ENCODE measurements at places on chromosomes 13 and 19. TPM values are rescaled to one million over a fixed set of nuclear protein-coding genes. Genes with fewer than 3 reads are reported as not detected.

DNA sequence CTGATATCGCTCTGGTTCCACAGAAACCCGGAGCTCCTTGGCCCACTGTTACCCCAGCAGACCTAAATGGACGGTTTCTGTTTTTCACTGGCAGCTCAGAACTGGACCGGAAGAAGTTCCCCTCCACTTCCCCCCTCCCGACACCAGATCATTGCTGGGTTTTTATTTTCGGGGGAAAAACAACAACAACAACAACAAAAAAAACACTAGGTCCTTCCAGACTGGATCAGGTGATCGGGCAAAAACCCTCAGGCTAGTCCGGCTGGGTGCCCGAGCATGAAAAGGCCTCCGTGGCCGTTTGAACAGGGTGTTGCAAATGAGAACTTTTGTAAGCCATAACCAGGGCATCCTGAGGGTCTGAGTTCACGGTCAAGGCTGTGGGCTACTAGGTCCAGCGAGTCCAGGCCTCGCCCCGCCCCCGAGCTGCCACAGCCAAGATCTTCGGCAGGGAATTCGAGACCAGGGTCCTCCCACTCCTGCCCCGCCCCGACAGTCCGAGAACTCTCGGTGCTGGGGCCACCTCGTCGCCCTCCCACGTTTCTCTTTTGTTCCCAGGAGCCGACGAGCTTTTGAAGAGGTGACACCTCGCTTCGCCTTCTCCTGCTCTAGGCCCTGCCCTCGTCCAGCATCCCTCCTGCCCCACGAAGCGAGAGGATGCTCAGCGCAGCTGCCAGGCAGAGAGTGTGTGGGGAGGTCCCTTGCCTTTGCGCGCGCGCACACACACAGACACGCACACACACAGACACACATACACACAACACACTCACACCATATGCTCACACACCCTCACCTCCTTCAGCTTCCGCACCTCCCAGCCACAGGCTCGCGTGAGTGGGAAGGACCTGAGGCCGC, 8.8 kb downstream of the ZIC2 start:
- no peak for DNase-seq
- H3K36me3 ChIP-seq = no peaks in the 10 kb centered on the region
- no peak overlapping the region for H3K27ac ChIP-seq
- H3K27me3 ChIP-seq = peaks cover 99% of the 10 kb centered on the region

GRCh38 chr13:26663791-26664190, 96.8 kb downstream of the GPR12 start:
- H3K36me3 ChIP-seq = no peaks in the 10 kb centered on the region
- H3K27me3 ChIP-seq = no peaks in the 10 kb centered on the region
- no peak for DNase-seq
- H3K4me1 ChIP-seq = no peaks in the 10 kb centered on the region
- H3K27ac ChIP-seq = no peak overlapping the region

DNA sequence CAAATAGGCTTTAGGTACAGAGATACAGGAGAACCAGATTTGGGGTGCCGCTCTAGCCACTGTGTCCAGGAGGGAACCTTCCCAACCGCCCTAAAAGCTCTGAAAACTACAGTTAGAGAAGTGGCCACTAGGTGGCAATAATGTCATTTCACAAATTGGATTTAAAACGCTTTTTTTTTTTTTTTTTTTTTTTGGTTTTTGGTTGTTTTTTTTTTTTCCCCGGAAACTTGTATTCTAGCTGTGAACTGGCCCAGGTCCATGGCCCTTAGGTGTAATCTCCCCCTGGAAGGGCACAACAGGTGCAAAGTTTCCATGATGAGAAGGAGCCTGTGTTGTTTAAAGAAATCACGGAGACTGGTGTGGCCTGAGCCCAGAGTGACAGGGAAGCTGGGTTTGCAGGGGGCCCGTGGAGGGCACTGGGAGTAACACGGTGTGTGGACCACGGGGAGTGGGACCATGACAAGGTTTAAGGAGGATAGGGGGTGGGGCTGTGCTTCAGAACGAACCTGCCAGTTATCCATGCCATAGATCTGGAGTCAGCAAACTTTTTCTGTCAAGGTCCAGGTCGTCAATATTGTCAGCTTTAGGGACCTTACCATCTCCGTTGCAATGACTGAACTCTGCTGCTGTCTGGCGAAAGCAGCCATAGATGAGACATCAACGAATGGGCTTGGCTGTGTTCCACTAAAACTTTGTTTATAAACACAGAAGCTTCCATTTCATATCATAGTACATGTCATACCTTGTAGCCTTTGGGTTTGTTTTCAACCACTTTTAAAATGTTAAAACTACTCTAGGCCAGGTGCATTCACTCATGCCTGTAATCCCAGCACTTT, 10.1 kb downstream of the OR1I1 start:
- H3K36me3 ChIP-seq = no peaks in the 10 kb centered on the region
- H3K27ac ChIP-seq = no peak overlapping the region
- H3K4me3 ChIP-seq = no peak overlapping the region
- no peak for DNase-seq

DNA sequence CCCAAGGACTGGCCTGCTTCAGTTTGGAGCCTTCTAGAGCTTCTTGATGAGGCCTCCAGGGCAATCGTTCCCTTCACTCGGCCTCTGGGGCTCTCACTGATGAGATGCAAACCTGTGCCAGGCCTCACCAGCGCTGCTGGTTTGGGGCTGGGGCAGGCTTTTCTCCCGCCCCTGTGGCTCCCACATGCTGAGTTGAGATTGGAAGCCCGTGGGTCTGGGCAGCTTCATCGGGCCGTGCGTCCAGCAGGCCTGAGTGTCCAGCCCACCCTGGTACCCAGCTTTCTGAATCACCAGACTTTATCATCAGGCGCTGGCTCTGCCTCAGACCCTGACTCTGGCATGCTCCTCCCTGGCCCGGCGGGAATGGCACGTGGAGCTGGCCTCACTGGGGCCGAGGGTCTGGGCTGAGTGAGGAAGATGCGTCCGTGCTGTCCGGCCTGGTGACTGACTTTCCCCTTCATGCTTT, 4.3 kb downstream of the CALM3 start:
- no peak overlapping the region for H3K27ac ChIP-seq
- no peaks in the 10 kb centered on the region for H3K27me3 ChIP-seq
- peaks cover 49% of the 10 kb centered on the region for H3K36me3 ChIP-seq
- H3K4me1 ChIP-seq = peaks cover 25% of the 10 kb centered on the region

- no peaks in the 10 kb centered on the region for H3K4me1 ChIP-seq
- H3K4me3 ChIP-seq = no peak overlapping the region
- H3K36me3 ChIP-seq = no peaks in the 10 kb centered on the region
- no peaks in the 10 kb centered on the region for H3K27me3 ChIP-seq
- no peak for DNase-seq
These were observed 62.8 kb downstream of the EFNB2 start for GRCh38 chr13:106472621-106473020.

- peak overlapping the region; percentile 97 for H3K4me3 ChIP-seq
- peaks cover 38% of the 10 kb centered on the region for H3K4me1 ChIP-seq
- H3K27me3 ChIP-seq = no peaks in the 10 kb centered on the region
- DNase-seq = peak; percentile 55
- peak overlapping the region; percentile 89 for H3K27ac ChIP-seq
These were observed 1.8 kb downstream of the GADD45B start for GRCh38 chr19:2477732-2478191.

- H3K4me1 ChIP-seq = no peaks in the 10 kb centered on the region
- H3K27me3 ChIP-seq = no peaks in the 10 kb centered on the region
- H3K36me3 ChIP-seq = no peaks in the 10 kb centered on the region
These were observed 472.7 kb downstream of the RFC3 start for GRCh38 chr13:34290661-34291060.

DNA sequence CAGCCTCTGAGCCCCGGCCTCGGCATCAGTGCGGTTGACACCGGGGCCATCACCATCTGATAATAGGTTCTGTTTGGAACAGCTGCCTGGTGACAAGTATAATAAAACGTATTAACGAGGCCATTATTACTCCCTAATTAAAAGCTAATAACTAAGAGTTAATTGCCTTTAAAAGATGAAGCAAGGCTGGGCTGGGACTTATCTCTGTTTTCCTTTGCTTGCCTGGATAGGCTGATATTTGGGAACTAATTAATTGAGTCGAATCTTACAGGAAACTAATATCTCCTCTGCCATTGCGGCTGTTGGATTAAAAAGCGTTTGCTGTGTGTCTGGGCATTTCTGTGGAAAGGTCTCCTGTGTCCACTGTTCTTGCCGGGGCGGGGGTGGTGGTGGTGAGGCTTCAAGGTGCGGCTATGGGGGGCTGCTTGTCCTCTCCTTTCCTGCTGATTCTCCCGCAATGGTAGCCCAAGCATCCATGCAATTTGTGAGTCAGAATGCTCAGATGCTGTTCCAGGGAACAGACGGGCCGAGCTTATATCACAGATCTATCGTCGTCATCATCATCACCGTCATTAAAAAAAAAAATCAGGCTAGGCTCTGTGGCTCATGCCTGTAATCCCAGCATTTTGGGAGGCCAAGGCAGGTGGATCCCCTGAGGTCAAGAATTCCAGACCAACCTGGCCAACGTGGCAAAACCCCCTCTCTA, 162.7 kb downstream of the PTPRS start:
- no peaks in the 10 kb centered on the region for H3K36me3 ChIP-seq
- DNase-seq = no peak
- no peaks in the 10 kb centered on the region for H3K4me1 ChIP-seq
- no peak overlapping the region for H3K4me3 ChIP-seq

DNA sequence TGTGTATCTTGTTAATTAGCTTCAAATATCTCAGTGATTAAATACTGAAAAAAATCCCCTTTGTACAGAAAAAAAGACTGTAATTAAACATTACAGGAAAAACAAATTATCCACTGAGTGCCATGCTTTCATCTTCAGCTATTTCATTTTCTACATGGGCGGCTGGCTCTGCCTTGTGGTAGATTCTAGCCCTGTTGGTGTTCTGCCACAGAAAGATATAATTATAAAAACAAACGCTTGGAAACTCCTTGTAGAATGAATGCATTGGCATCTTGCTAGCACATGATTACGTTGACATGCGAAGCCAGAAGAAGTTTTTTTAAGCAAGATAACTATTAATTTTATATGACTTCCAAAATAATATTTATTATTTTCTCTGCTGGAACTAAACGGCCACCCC, 496.8 kb downstream of the MYO16 start:
- no peak overlapping the region for H3K27ac ChIP-seq
- H3K36me3 ChIP-seq = no peaks in the 10 kb centered on the region
- no peaks in the 10 kb centered on the region for H3K27me3 ChIP-seq
- H3K4me3 ChIP-seq = no peak overlapping the region
- no peak for DNase-seq

- no peaks in the 10 kb centered on the region for H3K4me1 ChIP-seq
- no peak overlapping the region for H3K4me3 ChIP-seq
- H3K27me3 ChIP-seq = no peaks in the 10 kb centered on the region
- no peak for DNase-seq
These were observed 199.7 kb upstream of the TSHZ3 start for GRCh38 chr19:31548941-31549340.

DNA sequence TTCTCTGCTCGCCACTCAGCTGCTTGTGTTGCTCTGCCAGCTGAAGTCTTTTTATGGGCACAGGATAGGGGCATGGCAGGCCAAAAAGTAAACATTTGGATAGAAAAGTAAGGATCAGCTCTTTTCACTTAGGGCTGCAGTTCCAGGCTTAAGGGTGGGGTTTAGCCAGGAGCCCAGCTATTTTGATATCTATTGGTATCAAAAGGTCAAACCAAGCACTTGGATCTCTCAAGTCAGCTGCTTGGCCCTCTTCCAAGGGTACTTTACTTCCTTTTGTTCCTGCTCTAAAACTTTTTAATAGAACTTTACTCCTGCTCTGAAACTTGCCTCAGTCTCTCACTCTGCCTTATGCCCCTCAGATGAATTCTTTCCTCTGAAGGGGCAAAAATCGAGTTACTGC, 55.7 kb upstream of the ABCC4 start:
- no peak overlapping the region for H3K27ac ChIP-seq
- H3K4me1 ChIP-seq = peaks cover 14% of the 10 kb centered on the region
- no peak overlapping the region for H3K4me3 ChIP-seq
- no peak for DNase-seq
- H3K36me3 ChIP-seq = no peaks in the 10 kb centered on the region

DNA sequence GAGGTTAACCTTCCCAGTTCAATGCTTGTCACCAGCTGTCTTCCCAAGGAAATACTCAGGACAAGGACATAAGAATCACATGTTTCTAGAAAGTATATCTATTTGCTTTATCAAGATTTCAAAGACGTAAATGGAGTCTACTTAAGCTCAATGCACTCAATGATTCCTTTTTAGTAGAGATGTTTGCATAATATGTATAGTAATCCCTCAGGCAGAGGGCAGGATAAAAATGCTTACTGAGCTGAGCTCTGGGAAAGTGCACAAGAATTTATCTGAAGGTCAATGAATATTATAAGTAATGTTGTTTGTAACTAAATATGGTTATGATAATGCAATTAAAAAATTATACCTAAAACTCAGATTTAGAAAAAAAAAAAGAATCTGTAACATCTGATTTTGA, 1309.4 kb upstream of the SLC10A2 start:
- H3K4me3 ChIP-seq = no peak overlapping the region
- no peaks in the 10 kb centered on the region for H3K27me3 ChIP-seq
- H3K4me1 ChIP-seq = no peaks in the 10 kb centered on the region
- no peak overlapping the region for H3K27ac ChIP-seq

F2RL3 gene
- total RNA-seq = 22.5 TPM

ZIK1 gene
- 2.9 TPM for total RNA-seq

ZNF90 gene
- 5.5 TPM for total RNA-seq

POMP gene
- 58.7 TPM for total RNA-seq

NLRP9 gene
- total RNA-seq = not detected

FCAR gene
- total RNA-seq = 6.7 TPM

All from lower lobe of right lung (tissue), 2 donors.